ENCODE measurements at places on chromosomes 1 and 21.

DNA sequence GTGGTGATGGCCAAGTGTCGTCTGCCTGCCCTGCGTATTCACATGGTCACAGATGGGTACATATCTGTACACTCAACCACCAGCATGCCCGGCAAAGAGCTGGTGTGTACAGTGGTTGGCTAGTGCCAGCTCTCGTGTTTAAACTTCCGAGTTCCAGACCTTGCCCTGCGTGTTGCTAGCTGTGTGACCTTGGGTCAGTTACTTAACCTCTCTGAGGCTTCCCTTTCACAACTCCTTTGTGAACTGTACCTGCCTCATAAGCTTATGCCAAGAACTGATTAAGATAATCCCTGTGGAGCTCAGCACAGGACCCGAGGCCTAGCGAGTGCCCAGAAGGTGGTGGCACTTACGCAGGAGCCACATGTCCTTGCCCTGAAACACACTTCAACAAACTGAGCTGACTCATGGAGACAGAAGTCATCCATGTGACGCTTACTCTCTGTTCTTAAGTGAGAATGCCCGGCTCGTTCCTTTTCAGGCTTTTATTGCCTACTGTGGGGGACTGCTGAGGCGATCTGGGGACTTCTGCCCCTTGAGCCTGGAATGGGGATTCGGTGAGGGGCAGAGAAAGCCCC, 55.4 kb downstream of the ALPL start:
- no peak for DNase-seq

- DNase-seq: no peak
These were observed 46.8 kb downstream of the GPR161 start for GRCh38 chr1:168089979-168090337.

- DNase-seq: no peak
These were observed 209.5 kb upstream of the GALNT2 start for GRCh38 chr1:229857585-229857984.

GRCh38 chr1:23864801-23865542, 3.1 kb downstream of the FUCA1 start:
- DNase-seq: no peak

DNA sequence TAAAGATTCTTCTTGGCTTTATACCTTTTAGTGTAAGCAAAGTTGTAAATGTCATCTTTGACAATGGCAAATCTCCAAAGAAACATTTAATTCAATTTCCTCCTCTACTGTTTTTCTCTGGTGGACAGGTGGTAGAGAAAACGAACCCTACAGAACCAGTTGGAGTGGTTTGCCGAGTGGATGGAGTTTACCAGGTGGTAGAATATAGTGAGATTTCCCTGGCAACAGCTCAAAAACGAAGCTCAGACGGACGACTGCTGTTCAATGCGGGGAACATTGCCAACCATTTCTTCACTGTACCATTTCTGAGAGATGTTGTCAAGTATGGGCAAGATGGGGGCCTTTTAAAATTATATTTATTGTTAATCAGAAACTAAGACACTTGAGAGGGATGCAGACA, 25.8 kb downstream of the UAP1 start:
- no peak for DNase-seq

DNA sequence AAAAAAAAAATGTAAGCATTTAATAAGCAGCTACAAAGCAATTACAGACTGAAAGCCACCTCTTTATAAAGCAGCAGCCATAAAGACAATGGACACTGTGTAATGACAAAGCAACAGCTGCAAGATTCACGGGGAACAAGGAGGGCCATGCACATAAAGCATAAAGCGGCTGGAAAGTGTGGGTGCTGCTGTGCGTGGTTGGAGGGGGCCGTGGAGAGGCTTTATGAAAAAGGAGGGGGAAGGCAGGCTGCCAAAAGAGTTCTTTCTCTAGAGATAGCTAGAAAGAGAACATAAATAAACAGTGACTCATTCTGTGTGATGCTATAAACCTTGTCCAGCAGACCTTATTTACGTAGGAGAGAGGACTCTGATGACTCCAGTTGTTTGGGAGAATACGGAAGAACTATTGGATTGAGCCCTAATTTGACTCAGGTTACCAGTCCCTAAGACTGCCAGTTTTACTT, 49.3 kb downstream of the ADAMTS1 start:
- no peak for DNase-seq

GRCh38 chr21:21226472-21226871, 228.3 kb downstream of the NCAM2 start:
- DNase-seq: no peak

DNA sequence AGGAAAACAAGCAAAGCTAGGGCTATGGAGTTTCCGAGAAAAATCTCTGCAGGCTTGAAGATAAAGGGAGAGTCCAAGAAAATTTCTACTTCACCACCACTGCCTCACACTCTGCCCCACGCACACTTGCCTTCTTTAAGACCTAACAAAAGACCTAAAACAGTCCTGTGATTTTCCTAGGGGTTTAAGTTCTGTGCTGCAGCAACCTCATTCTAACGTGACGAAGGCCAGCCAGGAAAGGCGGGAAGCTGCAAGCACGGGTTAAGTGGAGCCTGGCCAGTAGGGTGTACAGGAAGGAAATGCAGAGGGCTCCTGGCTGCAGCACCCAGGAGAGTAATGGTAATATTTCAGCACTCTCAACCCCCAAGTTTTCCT, 1.5 kb downstream of the SPATA6 start:
- no peak for DNase-seq

DNA sequence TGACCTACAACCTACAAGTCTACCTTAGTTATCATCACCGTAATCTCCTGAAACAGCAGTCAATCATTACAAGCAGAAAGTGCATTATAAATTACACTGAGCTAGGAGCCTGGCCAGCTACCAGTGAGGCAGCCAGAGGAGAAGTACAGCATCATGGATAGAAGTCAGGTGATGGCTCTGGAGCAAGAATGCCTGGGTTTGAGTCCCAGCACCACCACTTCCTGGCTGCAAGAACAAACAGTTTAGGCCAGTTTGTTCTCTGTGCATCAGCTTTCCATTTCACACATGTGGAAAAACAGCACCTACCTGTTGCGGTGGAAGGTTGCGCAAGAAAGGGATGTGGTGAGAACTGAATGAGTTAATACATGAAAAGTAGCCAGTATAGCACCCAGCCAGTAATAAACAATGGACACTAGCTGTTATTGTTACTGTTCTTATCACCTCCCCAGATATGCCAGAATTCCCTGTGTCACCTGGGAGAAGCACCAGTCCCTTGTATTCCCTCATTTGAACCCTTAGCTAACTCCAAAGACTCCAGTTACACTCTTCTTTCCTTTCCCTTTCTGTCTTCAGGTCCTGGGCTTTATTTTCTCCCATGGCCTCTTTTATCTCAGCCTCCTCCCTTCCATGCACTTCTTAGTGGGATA, 9.0 kb downstream of the CREG1 start:
- no peak for DNase-seq

DNA sequence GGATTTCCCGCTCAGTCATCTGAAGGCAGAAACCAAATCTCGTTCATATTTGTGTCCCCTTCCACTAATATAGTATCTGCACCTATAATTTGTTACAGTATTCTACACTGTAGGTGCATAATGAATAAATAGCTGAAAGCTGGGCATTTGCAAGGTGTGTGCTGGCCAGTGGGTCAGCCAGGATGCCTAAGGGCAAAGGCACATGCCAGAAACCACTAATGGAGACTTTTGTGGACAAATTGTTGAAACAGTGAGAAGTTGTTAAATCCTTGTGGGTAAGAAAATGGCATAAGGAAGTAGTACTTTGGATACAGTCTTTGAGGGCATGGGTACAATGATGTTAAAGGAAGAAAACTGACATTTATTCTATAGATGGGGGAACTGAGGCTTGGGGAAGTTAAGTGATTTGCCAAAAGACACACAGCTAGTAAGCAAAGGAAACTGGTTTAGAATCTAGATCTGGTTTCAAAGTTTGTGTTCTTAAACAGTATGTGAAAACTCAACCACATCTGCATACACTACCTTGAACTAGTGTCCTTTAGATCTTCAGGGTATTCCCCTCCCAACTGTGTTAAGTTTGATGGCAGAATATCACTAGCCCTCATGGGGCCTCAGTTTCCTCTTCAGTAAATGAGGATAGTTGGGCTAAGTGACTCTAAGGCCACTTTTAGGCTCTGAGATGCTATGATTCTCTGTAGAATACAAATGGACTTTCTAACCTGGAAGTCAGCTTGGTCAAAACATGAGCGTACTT, 26.5 kb upstream of the LRRC8C start:
- DNase-seq: no peak

- no peak for DNase-seq
These were observed 938 bp upstream of the ACTN2 start for GRCh38 chr1:236685205-236685916.

DNA sequence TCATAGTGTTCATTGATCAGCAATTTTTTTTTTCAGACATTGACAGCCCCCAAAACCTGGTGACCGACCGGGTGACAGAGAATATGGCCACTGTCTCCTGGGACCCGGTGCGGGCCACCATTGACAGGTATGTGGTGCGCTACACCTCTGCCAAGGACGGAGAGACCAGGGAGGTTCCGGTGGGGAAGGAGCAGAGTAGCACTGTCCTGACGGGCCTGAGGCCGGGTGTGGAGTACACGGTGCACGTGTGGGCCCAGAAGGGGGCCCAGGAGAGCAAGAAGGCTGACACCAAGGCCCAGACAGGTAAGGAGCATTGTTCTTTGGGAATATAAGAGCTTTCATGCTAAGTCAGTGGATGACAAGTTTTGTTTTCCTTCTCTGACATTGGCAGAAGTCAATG, 49.3 kb downstream of the TNN start:
- DNase-seq: no peak

- no peak for DNase-seq
These were observed 2.8 kb downstream of the TCEA3 start for GRCh38 chr1:23421753-23422240.

DNA sequence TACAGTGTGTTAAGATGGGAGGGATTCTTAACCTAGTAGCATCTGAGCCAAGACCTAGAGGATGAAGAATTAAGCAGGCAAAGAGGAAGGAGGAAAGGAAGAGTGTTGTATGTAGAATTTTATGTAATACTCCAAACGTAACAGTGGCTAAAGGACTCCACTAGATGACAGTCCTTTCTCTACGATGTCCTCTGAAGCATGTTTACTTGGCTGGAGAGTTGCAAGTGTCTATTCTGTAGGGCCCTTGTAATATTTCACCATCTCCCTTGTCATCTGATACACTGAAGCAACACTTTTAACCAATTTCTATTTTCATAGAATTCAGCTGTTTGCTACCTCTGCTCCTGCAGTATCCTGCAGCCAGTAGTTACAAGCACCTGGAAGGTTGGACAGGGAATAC, 2.2 kb upstream of the YBX1 start:
- no peak for DNase-seq

DNA sequence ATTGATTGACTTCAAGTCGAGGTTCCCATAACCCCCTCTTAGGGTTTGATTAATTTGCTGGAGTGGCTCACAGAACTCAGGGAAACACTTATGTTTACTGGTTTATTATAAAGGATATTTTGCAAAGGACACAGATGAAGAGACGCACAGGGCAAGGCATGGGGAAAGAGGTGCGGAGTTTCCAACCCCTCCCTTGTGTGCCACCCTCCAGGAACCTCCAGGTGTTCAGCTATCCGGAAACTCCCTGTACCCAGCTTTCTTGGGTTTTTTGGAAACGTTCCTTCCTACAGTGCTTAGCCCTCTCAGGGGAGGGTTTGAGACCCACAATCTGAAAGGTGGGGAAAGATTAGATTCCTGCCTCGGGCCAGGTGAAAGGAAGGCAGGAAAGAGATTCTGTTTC, 48.2 kb downstream of the UCK2 start:
- no peak for DNase-seq

DNA sequence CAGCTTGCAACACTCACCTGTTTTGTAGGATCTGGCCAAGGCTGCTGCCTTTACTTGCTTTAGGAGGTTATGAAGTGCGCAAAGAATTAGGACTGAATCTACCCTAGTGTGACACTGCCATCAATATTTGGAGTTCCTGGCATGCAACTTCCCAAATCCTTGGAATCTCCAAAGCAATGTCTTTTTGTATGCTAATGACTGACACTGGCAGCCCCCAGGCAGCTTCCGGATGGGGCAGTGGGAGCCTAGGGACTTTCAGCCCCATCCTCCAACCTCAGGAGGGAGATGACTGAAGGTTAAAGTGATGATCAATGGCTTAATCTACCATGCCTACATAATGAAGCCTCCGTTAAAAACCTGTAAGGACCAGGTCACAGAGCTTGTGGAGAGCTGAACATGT, 5.5 kb downstream of the RCC2 start:
- DNase-seq: no peak

DNA sequence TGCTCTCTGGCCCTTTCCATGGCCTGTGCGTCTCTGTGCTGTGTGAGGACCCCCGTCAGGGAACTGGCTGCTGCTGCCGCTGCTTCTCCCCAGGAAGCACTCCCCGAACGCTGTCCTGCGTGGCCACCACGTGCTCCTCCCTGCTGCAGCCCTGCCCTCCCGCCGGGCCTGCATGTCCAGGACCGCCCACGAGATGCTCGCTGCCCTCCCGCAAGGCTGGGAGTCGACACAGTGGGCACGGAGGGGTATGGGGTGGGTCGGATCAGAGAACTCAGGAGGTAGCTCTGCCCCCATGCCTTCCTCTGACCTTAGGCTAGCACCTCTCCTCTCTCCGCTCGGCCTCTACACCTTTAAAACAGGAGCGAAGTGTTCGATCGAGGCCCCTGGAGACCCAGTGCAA, 171.9 kb upstream of the AJAP1 start:
- DNase-seq: no peak

GRCh38 chr1:55868026-55868425, 652.9 kb upstream of the USP24 start:
- DNase-seq: no peak

- no peak for DNase-seq
These were observed 28.8 kb upstream of the CAMTA1 start for GRCh38 chr1:6756457-6756856.

GRCh38 chr1:107870696-107871095, 94.3 kb downstream of the VAV3 start:
- no peak for DNase-seq

GRCh38 chr1:54708385-54708784, 7.3 kb upstream of the TTC4 start:
- no peak for DNase-seq

DNA sequence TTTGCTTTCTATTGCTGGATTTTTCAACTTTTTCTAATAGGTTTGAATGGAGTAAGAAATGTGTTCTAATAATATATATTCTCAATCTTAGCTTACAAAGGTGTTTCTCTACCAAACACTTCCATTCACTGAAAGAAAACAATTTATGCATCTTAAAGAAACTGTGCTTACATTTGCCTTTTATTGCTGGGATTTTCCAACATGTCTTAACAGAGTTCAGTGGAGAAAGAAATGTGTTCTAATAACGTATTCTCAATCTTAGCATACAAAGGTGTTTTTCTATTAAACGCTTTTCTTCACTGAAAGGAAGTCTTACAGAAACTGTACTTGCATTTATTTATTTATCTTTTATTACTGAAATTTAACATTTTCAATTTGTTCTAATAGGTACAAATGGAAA, 5.6 kb downstream of the CD53 start:
- DNase-seq: no peak

Data from right renal cortex interstitium (tissue), 3 donors.